ENCODE measurements at places on chromosomes 6 and 20.
A peak's percentile ranks its signal among the peaks of the same experiment; 100 is the strongest.

- no peak for DNase-seq
These were observed 6.5 kb upstream of the RBBP8NL start for GRCh38 chr20:62433658-62434497.

DNA sequence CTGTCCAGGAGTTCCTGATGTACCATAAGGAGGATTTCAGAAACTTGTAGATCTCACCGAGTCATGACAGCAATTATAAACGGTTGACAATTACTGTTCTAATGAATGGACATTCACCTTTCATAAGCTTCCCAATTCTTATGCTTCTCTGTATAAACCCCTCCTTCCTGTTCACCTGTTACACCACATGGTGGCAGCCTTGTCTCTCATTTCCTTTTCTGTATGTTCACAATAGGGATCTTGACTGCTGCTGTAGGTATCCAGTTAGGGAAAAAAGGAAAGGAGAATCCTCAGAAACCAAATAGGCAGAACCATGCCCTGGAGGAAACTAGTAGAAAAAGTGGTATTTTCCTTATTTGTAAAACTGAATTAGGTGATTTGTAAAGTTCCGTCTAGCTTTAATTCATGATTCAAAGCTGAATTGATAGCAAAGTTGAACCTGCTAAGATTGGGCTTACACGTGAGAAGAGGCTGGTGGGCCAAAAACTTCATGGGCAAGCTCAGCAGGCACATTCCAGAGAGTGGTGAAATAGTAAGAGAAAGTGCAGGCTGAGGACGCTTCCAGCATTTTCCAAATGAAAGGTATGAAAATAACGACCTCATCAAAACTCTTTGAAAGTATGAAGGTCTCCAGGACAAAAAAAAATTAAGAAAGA lies 29.0 kb upstream of the TBPL1 start:
- DNase-seq = peak; percentile 80

DNA sequence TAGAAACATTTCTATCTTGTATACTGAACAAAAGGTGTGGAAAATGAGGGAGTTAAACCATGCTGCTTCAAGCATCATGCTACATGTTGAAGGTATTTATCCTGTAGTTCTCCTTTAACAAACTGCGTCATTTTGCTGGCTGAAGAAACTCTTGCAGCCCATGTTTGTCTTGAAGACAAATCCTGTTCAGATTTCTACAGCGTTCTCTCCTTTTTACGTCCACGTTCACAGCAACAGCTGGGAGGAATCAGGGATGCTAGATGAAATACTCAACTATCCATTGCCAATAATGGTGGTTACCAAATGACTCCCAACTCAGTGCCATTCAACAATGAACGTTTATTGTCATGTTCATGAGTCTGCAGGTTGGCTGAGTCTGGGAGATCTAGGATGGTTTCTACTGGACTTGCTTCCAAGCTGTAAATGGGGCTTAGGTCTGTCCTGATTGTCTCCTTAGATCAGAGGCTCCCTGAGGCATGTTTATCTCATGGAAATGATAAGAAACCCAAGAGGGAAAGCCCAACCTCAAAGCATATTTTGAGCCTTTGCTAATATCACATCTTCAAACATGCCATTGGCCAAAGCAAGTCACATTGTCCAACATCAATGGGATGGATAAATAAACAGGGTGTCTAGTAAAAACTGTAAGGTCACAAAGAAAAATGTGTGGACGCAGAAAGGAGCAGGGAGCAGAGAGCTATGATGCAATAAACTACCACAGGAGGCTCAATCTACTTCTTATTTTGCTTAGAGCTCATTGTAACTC lies 2.7 kb upstream of the PLCB1 start:
- no peak for DNase-seq

DNA sequence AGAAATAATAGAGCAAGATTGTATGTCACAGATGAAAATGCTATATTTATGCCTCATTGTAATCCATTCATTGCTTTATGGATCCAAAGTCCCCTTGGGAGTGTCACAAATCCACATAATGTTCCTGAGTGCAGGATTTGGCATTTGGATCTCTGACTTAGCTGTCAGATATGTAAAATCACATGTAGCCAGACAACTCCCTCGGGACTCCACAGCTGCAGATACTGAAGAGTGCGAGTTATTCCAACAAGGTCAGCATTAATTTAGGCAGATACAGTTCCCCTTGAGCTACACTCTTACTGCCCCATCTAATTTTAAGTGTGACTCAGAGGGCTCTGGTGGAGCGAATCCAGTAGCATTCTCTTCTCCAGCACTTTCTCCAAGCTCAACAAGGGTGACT lies 433.2 kb downstream of the CD83 start:
- no peak for DNase-seq

GRCh38 chr6:33566182-33567084 lies 13.6 kb downstream of the BAK1 start:
- DNase-seq = no peak

DNA sequence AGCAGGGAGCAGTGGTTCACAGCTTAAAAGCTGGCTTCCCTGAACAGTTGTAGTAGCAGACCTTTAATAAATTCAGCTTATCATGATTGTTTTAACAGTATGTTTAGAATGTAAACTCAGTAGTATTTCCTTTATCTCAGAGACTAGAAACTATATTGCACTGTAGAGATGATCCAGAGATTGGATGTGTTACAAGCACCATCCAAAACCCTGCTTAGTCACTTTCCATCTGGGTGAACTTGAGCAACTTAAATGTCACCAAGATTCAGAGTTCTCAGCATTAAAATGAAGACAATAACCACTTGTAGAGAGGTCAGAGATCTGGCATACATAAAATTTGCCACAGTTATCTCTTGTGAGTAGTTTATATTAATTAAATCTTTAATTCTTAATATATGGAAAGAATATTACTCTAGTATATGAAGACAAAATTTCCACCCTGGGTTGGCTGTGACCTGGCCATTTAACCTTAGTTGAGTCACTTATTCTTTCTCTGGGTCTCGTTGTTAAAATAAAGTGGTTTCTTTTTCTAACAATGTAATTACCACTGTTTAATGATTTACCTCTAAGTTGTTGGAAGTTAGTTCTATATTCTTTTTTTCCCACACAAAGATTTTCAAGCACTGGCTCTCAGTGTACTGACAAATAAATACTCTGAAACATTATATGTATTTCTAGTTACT lies 239.2 kb upstream of the FKBP1C start:
- no peak for DNase-seq

- no peak for DNase-seq
These were observed 24.7 kb downstream of the RBCK1 start for GRCh38 chr20:432677-433299.

DNA sequence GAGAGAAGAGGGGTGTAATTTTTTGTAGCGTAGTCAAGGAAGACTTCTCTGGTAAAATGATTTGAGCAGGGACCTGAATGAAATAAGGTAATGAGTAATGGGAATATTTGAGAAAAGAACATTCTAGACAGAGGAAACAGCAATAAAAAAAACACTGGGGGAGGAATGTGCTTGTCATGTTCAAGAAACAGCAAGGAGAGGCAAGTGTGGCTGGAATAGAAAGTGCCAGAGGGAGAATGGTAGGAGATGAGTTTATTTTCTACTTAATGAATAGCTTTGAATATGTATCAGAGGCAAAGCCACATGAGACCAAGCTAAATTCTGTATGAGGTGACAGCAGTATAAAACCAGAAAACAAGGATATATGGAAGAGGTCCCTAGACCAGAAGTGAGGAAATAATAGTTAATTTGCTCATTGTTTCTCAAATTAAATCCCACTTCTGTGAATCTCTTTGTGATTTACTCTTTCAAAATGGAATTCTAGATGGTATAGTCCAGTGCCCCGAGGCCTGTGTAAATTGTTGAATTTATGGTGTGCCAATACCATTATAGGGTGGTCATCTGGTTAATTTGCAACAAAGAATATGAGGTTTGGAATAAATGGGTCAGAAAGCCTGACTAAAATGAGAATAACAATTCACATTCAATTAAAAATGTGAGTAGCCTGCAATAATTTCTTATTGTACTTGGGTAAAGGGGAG lies 170.2 kb downstream of the CDKAL1 start:
- no peak for DNase-seq

DNA sequence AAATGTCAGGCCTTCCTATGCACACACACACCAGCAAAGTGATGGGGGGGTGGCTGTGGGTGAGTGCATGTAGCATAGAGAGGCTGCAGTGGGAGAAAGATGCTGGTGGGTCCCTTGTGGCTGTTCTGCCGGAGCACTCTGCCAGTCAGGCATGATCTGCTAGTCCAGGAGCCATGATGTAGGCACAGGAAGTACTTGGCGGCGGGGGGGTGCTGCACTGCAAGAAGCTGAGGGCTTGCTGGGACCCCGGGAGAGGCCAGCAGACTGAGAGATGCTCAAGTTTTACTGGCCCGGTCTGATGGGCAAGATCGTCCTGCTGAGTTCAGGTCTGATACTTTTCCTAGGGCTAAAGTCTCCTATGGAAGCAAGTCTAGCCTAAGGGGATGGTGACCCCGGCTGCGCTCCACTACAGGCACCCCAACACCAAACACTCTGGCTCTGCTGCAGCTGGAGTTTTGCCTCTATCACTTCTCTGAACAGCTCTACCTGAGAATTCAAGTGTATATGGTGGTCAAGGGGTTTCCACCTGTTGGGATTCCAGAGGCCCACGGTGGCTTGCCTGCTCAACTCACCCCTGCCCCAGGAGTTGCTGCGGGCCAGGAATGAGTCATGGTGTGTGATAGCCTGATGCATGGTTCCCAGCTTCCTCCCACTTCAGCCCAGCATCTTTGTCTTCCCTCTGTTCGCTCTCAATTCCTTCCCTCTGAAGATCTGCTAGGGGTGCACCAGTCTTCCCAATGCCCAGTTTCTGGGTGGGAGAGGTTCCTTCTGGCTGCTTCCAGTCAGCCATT lies 971.8 kb upstream of the ADGRB3 start:
- DNase-seq = no peak

DNA sequence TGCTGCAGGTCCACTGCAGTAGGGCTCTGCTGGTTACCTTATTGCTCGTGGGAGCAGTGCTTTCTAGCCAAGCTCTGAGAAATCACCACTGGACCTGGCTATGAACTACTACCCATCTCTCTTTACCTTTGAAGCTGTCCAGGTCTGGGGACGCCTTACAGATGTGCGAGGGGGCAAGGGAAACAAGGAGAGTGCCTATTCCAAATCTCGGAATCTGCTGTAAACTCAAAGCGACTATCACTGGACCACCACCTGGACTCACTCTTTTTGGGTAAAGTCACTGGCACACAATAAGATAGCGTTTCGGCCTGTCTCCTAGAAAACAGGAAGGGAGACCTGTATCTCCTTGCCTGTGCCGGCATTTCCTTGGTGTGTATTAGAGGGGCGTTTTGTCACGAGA lies 5.3 kb downstream of the NRN1 start:
- DNase-seq = no peak

Measured in T47D (cell line).